ENCODE measurements at places on chromosomes 13 and 19.

- DNase-seq = peak; percentile 82
- peaks cover 16% of the 10 kb centered on the region for H3K4me1 ChIP-seq
- H3K36me3 ChIP-seq = peaks cover 12% of the 10 kb centered on the region
- no peaks in the 10 kb centered on the region for H3K27me3 ChIP-seq
These were observed 2.1 kb upstream of the SLC27A5 start for GRCh38 chr19:58513694-58514563.

DNA sequence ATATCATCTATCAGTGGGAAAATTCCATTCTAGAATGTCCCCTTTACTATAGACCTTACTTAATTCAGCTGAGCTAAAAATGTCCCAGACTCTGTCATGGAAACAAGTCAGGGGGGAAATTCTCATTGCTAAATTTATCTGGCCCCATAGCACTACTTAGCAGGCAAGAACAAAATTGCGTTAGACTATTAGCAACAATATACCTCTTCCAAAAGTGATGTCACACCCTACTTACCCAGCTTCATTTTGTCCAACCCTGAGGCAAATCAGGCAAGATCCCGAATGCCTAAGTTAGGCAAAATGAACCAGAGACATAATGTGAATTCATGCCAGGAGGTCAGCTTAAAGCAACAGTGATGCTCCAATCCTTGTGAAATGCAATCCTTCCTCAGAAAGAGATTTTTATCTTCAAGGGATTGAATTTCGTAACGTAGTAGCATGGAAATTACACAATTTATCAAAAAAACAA, 93.7 kb downstream of the FRY start:
- H3K4me1 ChIP-seq = no peaks in the 10 kb centered on the region
- no peaks in the 10 kb centered on the region for H3K27me3 ChIP-seq
- no peak overlapping the region for H3K27ac ChIP-seq
- no peaks in the 10 kb centered on the region for H3K36me3 ChIP-seq
- DNase-seq = no peak

- no peak overlapping the region for H3K4me3 ChIP-seq
- peaks cover 39% of the 10 kb centered on the region for H3K36me3 ChIP-seq
- no peak overlapping the region for H3K27ac ChIP-seq
- H3K27me3 ChIP-seq = no peaks in the 10 kb centered on the region
- no peaks in the 10 kb centered on the region for H3K4me1 ChIP-seq
These were observed 12.3 kb upstream of the CADM4 start for GRCh38 chr19:43651758-43652545.

- no peaks in the 10 kb centered on the region for H3K27me3 ChIP-seq
- H3K4me1 ChIP-seq = peaks cover 27% of the 10 kb centered on the region
- no peaks in the 10 kb centered on the region for H3K36me3 ChIP-seq
These were observed 170.6 kb upstream of the TSC22D1 start for GRCh38 chr13:44746690-44747089.

DNA sequence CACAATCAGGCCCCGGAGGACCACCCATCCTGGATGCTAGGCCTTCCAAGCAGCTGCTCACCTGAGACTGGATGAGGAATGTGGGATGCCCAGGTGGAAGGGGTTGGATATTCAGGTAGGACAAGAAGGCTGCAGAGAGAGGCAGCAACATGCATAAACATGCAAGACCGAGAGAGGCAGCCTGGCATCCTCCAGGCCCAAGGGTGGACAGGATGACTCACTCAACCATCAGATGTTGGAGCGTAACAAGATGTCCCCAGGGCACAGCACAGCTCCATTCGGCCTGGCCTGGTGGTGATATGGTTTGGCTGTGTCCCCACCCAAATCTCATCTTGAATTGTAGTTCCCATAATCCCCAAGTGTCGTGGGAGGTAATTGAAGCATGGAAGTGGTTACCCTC, 10.0 kb upstream of the CABP5 start:
- no peaks in the 10 kb centered on the region for H3K27me3 ChIP-seq
- peak; percentile 30 for DNase-seq
- no peak overlapping the region for H3K27ac ChIP-seq
- H3K36me3 ChIP-seq = no peaks in the 10 kb centered on the region
- peaks cover 3% of the 10 kb centered on the region for H3K4me1 ChIP-seq

- H3K27ac ChIP-seq = peak overlapping the region; percentile 85
- peaks cover 49% of the 10 kb centered on the region for H3K4me1 ChIP-seq
- H3K27me3 ChIP-seq = no peaks in the 10 kb centered on the region
- no peak overlapping the region for H3K4me3 ChIP-seq
These were observed 517.7 kb downstream of the MYO16 start for GRCh38 chr13:109146912-109147647.

DNA sequence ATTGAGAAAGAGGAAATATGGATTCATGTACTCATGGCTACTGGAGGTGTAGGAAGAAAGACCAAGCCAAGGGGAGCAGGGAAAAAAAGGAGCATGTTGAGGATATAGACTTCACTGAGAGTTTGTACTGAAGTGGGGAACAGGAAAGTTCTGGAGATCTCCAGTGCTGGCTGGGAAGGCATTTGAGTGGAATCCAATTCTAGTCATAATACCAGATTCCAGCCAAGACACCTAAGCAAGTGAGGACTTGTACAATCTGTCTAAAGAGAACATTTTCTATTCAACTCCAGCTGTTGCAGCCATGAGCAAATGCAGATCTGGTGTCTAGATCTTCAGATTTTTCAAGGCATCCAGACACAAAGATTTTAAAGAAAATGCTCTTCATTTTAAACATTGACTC, 412.5 kb downstream of the OXGR1 start:
- no peak overlapping the region for H3K27ac ChIP-seq
- H3K27me3 ChIP-seq = no peaks in the 10 kb centered on the region
- no peaks in the 10 kb centered on the region for H3K36me3 ChIP-seq
- H3K4me3 ChIP-seq = no peak overlapping the region
- peaks cover 7% of the 10 kb centered on the region for H3K4me1 ChIP-seq

DNA sequence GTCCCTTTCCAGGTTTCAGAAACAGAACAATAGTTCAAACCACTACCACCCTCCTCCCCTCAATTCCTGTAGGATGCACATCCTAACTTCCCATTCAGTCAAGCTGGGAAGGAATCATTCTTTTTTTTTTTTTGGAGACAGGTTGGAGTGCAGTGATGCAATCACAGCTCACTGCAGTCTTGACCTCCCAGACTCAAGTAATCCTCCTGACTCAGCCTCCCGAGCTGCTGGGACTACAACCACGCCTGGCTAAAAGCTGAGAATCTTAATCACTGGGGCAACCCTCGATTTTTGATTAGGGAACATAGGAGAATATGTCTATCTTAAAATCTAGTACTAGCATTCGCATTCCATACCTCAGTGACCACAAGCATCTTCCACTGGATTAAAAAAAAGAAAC, 146.2 kb downstream of the ABCC4 start:
- H3K27ac ChIP-seq = peak overlapping the region; percentile 36
- H3K4me1 ChIP-seq = peaks cover 19% of the 10 kb centered on the region
- H3K4me3 ChIP-seq = no peak overlapping the region
- no peak for DNase-seq
